ENCODE measurements at places on chromosomes 5 and 9.

DNA sequence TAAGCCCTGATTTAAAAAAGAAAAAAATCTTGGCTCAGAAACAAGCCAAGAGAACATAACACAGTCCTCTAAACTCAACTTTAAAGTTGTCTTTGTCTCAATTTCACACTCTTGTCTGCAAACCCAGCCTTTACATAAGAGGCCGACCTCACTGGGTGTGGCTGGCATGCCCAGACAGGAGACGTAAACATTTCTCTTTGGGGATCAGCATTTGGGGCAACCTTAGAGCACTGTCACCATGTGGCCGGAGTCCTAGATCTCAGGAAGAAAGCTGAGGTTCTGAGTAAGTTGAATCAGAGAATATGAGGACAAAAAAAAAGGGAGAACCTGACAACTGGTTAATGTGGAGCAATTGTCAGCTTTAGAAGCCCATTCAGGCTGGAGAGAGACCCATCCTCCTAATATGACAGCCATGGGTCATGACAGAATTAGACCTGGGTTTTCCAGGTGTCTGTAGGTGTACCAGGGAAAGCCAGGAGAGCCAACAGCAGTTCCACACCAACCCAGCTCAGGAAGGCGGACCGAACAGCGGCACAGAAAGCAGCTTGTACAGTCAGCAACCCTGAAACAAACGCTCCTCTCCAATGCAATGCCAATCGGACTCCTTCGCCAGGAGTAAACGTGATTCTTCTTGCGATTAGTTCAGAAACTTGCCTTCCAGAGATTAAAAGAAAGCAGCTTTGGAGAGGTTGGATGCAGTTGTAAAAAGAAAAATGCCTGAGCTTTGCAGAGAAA, 97.9 kb upstream of the MAP3K1 start:
- DNase-seq = no peak

- DNase-seq = no peak
These were observed 3.0 kb downstream of the RNF145 start for GRCh38 chr5:159206368-159206767.

DNA sequence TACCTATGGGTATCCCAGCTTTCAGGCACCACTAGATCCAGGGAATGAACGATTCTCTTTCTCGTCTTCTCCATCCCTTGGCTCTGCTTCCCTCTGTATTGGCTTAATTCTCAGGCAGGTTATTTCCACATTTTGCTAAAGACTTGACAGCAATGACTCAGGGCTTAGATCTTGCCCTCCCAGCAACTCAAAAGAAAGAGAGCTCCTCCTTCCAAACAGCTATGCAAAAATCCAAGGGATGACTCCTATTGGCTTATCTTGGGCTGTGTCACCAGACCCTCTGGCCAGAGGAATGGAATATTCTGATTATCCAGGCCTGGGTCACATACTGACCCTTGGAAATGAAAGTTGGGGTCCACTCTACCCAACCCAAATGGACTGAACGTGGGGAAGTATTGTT, 270.2 kb downstream of the NTRK2 start:
- DNase-seq = no peak

- no peak for DNase-seq
These were observed 121.5 kb downstream of the ENTREP1 start for GRCh38 chr9:69446496-69446895.

- DNase-seq = no peak
These were observed 183.6 kb downstream of the NSG2 start for GRCh38 chr5:174229068-174229467.

DNA sequence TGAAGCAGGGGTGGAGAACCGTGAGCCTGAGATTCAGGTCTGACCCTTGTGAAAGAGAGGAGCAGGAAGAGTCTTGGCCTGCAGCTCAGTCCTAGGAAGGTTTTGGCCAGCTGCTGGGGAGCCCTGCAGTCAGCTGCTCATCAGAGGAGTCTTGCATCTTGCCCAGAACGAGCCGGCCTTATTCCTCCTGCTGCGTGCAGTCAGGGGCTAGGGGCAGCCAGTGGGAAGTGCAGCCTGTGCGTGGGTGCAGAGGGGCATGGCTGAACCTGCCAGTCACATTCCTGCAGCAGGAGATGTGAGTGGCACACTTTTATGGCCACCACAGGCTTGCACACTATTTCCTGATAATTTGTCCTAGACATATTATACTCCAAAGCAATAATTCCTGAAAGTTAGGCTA, 278.7 kb downstream of the NPR3 start:
- no peak for DNase-seq

- DNase-seq = no peak
These were observed 214.8 kb upstream of the PIK3R1 start for GRCh38 chr5:68000805-68001204.

DNA sequence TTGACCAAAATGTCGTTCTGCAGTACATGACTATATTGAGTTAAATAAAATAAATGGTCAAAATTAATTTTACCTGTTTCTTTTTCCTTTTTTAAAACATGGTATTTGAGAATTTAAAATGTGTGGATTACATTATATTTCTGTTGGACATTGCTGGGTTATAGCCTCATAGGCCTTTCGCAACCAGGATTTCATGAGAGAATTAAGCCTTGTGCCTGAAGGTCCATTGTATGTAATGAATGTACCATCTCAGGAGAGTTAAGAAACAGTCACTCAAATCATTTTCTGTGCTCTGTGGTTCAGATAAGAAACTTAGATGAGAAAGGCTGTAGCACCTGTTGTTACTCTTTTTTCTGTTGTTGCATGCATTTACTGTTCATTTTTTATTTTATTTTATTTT, 103.5 kb downstream of the ANGPTL2 start:
- no peak for DNase-seq

GRCh38 chr5:33306758-33307157, 134.0 kb upstream of the TARS1 start:
- DNase-seq = no peak

- no peak for DNase-seq
These were observed 25.9 kb downstream of the NKD2 start for GRCh38 chr5:1034421-1034905.

DNA sequence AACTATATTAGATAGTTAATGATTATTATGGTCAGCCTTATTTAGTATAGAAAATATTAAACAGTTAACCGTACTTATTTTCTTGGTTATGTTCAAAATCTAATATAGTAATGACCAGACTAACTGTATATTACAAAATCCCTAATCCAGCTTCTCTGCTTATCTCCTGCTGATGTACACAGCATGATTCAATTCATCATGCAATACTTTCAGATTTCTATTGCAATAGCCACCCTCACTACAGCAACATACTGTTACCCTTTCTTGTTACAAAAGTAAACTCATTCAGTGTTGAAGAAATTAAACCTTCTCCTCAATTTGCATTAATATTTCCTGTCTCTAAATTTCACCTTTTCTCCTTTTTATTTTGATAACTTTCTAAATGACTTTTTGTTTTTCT, 1375.0 kb upstream of the NUDT12 start:
- DNase-seq = no peak

- DNase-seq = no peak
These were observed 521.7 kb upstream of the CLINT1 start for GRCh38 chr5:158380661-158381060.

- no peak for DNase-seq
These were observed 322.9 kb downstream of the SLIT3 start for GRCh38 chr5:168978015-168978414.

- DNase-seq = no peak
These were observed 81.5 kb downstream of the PRKACG start for GRCh38 chr9:68932458-68932857.

DNA sequence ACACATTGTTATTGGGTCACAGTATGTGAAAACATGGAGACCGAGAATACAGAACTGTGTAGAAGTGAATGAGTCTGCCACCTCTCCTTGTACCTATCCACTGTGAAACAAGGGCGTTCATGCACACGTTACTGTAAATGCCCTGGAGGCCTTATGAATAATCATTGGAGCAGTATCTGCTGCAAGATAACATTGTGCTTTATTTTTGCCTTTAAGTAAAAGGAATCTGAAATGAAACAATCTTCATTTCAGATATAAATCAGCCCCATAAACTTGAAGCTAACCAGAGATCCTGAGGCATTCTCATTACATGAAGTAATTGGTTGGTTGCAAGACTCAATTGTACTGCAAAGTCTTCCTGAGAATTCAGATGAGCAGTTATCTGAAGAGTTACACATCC, 419.6 kb downstream of the KDM4C start:
- no peak for DNase-seq

GRCh38 chr9:106655966-106656365, 207.0 kb upstream of the ZNF462 start:
- DNase-seq = no peak

DNA sequence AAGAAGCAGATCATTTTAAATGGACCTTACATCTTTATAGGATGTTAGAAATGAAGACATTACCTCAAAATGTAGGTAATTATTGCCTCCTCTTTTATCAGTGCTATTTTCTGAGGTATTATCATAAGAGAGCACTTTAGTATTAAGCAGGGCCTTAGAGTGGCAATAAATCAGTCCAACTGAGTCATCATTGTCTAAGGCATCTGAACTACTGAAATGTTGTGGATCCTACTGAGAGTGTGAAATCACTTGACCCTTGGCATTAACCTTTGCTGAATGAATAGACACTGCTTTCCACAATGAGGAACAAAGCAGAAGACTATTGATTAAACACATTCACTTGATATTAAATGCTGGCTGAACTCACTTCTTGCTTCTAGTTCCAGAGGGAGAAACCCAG, 224.6 kb upstream of the ARRDC3 start:
- DNase-seq = no peak

DNA sequence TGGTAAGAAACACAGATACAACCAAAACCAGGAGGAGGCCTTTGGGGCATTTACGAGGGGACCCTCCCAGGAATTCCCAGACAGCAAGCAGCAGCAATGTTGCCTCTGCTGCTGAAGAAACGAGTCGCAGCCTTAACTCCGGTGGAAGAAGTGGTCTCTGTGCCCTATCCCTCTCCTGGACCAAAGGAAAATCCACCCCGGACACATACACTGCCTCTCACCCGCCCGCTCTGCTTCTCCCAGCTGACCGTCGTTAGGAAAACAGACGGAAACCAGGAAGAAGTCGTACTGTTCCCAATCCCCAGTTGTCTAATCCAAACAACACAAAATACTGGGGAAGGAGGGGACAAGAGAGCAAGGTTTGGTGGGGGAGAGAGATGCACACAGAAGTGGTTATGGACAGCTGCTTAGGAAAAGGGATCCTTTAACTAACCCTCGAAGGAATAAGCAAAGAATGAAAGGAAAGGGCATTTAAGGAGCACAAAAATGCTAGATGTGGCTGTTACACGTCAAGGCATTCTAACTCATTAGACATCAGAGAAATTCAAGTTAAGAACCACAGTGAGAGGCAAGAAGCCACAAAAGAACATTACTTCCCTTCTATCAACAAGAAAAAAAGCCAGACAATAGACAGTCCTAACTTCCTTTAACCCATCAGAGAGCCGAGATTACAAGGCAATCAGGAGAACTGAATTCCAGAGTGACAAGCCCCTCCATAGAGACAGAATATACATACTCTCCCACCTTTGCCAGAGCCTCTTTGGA, 71.9 kb downstream of the ACTL7B start:
- DNase-seq = no peak

GRCh38 chr9:14424983-14425382, 111.0 kb upstream of the NFIB start:
- DNase-seq = no peak

GRCh38 chr9:8474937-8475336, 675.4 kb upstream of the DMAC1 start:
- no peak for DNase-seq

DNA sequence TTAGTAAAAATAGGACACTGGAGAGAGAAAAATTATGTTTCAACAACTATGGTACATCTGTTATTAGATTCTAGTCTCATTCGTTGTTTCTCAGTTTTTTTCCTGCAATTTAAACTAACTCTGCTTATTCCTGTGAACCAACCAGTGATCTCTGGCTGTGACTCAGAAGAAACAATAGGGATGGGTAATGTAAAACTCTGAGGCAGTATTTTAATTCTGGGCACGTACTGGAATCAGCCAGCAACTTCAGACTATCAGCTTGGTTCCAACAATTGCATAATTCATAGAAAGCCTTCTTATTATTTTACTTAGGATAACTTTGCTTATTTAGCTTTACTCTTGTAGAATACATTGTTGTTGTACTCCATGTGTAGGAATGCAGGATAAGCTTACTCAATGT, 28.8 kb downstream of the MLLT3 start:
- DNase-seq = no peak

GRCh38 chr5:96968074-96968473, 32.2 kb downstream of the LNPEP start:
- DNase-seq = no peak

All from stimulated activated CD4-positive, alpha-beta T cell treated with anti-CD3 and anti-CD28 coated beads, TNF-alpha, amount 100 ng/mL, for 4 hours (primary cell).